ENCODE measurements at places on chromosomes 7 and 10. TPM values are rescaled to one million over a fixed set of nuclear protein-coding genes. Genes with fewer than 3 reads are reported as not detected.

GRCh38 chr10:87734987-87735827, 75.5 kb downstream of the PAPSS2 start:
- H3K27me3 ChIP-seq = no peaks in the 10 kb centered on the region
- H3K27ac ChIP-seq = no peak overlapping the region
- DNase-seq = no peak
- H3K36me3 ChIP-seq = no peaks in the 10 kb centered on the region

DNA sequence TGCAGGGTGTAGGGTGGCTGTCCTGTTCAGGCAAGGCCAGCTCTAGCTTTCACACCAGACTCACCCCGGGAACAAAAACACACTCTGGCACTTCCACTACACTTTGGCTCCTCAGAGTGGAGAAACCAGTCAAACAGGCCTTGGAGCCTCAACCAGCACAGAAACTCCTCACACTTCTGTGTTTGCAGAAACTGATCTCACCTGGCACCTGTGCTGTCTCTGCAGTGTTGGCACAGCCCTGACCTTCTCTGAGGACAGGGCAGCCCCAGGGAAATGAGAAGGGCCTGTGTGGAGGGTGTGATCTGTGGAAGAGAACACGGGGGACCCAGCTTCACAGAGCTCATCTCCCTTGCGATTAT, 4.1 kb upstream of the CALML5 start:
- H3K4me1 ChIP-seq = no peaks in the 10 kb centered on the region
- H3K4me3 ChIP-seq = no peak overlapping the region
- DNase-seq = no peak
- H3K27me3 ChIP-seq = no peaks in the 10 kb centered on the region

DNA sequence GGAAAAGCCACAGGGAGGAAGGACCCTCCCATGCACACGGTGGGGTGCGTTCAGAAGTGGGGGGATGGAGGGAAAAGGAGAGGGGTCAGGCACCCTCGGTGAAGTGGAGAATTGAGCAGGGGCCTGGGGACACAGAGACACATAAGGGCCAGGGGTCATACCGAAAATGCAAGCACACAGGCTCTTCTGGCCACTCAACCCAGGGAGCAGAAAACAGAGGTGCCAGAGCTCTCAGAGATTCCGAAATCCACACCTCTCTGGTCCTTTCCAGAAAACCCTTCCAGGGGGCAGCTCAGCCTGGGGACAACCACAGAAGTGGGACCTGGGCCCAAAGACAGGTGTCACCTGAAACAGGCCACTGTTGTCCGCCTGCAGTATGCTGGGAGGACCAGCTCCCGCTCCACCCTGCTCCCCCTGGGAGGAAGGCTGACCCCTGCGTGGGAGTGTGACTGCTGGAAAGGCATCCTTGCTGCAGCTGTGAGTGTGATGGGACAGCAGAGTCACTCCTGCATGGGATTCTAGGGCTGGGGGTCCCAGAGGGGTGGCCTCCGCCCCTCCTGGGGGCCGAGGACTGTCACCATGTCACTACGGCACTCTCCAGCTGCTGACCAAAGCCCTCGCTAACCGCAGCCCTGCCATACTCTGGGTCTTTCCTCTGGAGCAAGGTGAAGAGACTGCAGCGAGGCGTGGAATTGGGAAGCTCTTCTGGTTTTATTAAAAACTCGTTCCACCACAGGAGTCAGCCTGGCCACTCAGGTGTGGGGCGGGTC, 63.1 kb downstream of the TMEM209 start:
- no peaks in the 10 kb centered on the region for H3K36me3 ChIP-seq
- no peaks in the 10 kb centered on the region for H3K27me3 ChIP-seq
- H3K27ac ChIP-seq = peak overlapping the region; percentile 87
- DNase-seq = no peak

- H3K4me1 ChIP-seq = no peaks in the 10 kb centered on the region
- no peak for DNase-seq
- no peak overlapping the region for H3K27ac ChIP-seq
- no peaks in the 10 kb centered on the region for H3K36me3 ChIP-seq
Observed at GRCh38 chr10:90020506-90020905, 319.1 kb downstream of the KIF20B start.

Gene CSTF2T
- total RNA-seq = 52.9 TPM

Gene FZD1
- 0.64 TPM for total RNA-seq

Gene ANKRD2
- total RNA-seq = not detected

Gene TRIM50
- not detected for total RNA-seq

Gene GOLGA7B
- total RNA-seq = 7.0 TPM

All from naive thymus-derived CD4-positive, alpha-beta T cell (primary cell).